ENCODE measurements at places on chromosomes 12 and 14. TPM values are rescaled to one million over a fixed set of nuclear protein-coding genes. Genes with fewer than 3 reads are reported as not detected.

CDCA3 gene
- total RNA-seq: 87.8 TPM

TAS2R31 gene
- 0.44 TPM for total RNA-seq

KCNC2 gene
- total RNA-seq: not detected

ARMH4 gene
- not detected for total RNA-seq

GPR84 gene
- total RNA-seq: 0.98 TPM

RAD51AP1 gene
- total RNA-seq: 50.9 TPM

ENDOU gene
- total RNA-seq: not detected

RNASE1 gene
- total RNA-seq: not detected

KLRC4 gene
- not detected for total RNA-seq

AHNAK2 gene
- total RNA-seq: 0.07 TPM

AKAP6 gene
- 2.0 TPM for total RNA-seq

USP44 gene
- total RNA-seq: 5.3 TPM

- H3K27me3 ChIP-seq: peaks cover 10% of the 10 kb centered on the region
- H3K27ac ChIP-seq: no peak overlapping the region
- DNase-seq: no peak
- H3K4me3 ChIP-seq: no peak overlapping the region
These were observed 456.8 kb downstream of the MED13L start for GRCh38 chr12:115820656-115821055.

DNA sequence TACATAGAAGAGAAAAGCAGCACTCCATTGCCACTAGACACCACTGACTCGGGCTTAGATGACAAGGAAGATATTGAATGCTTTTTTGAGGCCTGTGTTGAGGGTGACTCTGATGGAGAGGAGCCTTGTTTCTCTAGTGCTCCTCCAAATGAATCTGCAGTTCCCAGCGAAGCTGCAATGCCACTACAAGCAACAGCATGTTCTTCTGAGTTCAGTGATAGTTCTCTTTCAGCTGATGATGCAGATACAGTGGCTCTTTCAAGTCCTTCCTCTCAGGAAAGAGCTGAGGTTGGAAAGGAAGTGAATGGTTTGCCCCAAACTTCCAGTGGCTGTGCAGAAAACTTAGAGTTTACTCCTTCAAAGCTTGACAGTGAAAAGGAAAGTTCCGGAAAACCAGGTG lies 114.5 kb upstream of the NPAS3 start:
- no peaks in the 10 kb centered on the region for H3K4me1 ChIP-seq
- H3K27me3 ChIP-seq: no peaks in the 10 kb centered on the region
- no peak for DNase-seq
- no peak overlapping the region for H3K4me3 ChIP-seq
- H3K27ac ChIP-seq: no peak overlapping the region
- no peaks in the 10 kb centered on the region for H3K36me3 ChIP-seq

- H3K36me3 ChIP-seq: no peaks in the 10 kb centered on the region
- no peaks in the 10 kb centered on the region for H3K27me3 ChIP-seq
- no peak overlapping the region for H3K27ac ChIP-seq
- H3K4me1 ChIP-seq: no peaks in the 10 kb centered on the region
- H3K4me3 ChIP-seq: no peak overlapping the region
These were observed 48.6 kb downstream of the KICS2 start for GRCh38 chr12:64173456-64173855.

DNA sequence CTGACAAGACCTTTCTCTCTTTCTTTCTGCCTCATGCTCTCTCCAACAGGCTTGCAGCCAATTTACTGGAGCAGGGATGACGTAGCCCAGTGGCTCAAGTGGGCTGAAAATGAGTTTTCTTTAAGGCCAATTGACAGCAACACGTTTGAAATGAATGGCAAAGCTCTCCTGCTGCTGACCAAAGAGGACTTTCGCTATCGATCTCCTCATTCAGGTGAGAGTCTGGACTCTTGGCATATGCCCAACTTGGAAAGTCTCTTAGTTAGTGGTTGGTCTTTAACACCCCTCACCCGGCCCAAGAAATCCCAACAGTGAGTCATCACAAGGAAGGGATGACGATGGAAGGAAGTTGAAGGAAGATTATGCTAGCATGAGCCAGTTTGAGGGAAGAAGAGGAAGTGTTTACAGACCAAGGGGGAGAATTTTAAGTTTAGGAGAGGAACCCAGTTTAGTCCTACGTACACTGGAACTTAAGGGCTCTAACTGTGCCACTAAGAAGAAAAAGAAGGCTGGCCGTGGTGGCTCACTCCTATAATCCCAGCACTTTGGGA lies 189.7 kb downstream of the ETV6 start:
- no peak overlapping the region for H3K4me3 ChIP-seq
- no peak for DNase-seq
- H3K27ac ChIP-seq: peak overlapping the region; percentile 79
- peaks cover 66% of the 10 kb centered on the region for H3K36me3 ChIP-seq
- H3K27me3 ChIP-seq: no peaks in the 10 kb centered on the region
- H3K4me1 ChIP-seq: peaks cover 52% of the 10 kb centered on the region

- peaks cover 48% of the 10 kb centered on the region for H3K4me1 ChIP-seq
- H3K4me3 ChIP-seq: no peak overlapping the region
- peak; percentile 69 for DNase-seq
- no peaks in the 10 kb centered on the region for H3K27me3 ChIP-seq
- peaks cover 1% of the 10 kb centered on the region for H3K36me3 ChIP-seq
- no peak overlapping the region for H3K27ac ChIP-seq
These were observed 224.3 kb downstream of the SLC41A2 start for GRCh38 chr12:104733717-104734175.

DNA sequence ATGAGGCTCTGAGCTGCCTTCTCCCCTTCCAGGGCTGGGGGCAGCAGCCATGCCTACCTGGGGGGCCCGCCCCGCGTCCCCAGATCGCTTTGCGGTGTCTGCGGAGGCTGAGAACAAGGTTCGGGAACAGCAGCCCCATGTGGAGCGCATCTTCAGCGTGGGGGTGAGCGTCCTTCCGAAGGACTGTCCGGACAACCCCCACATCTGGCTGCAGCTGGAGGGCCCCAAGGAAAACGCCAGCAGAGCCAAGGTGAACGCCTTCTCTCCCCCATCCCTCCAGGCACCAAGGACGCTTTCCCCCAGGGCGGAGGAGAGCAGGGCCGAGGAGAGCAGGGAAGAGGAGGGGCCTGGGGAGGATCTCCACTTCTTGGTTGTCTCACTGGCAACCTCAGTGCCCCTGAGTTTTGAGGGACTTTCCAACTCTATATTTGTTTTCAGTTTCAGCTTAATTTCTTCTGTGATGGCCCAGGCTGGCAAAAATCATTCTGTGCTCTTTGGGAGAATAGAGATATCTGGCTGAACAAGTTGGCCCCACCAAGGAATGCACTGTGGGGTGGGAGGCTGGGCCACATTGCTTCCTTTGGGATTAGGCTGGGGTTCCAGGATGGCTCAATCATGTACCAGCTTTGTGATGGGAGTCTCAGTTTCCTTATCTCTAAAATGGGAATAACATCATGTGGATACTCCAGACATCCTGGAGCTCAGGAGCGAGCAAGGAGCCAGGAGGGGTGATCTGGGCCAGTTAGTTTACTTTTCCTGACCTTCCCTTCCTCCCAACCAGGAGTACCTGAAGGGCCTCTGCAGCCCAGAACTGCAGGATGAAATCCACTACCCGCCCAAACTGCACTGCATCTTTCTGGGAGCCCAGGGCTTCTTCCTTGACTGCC lies 1.2 kb downstream of the KHNYN start:
- DNase-seq: peak; percentile 86
- no peaks in the 10 kb centered on the region for H3K27me3 ChIP-seq
- H3K4me1 ChIP-seq: peaks cover 33% of the 10 kb centered on the region
- peak overlapping the region; percentile 94 for H3K4me3 ChIP-seq
- H3K27ac ChIP-seq: peak overlapping the region; percentile 97
- peaks cover 32% of the 10 kb centered on the region for H3K36me3 ChIP-seq

- H3K36me3 ChIP-seq: peaks cover 31% of the 10 kb centered on the region
- DNase-seq: peak; percentile 80
- peak overlapping the region; percentile 82 for H3K4me3 ChIP-seq
- H3K27me3 ChIP-seq: no peaks in the 10 kb centered on the region
These were observed 1.6 kb downstream of the SLC16A7 start for GRCh38 chr12:59597385-59597781.

GRCh38 chr14:69499436-69499835 lies 14.9 kb downstream of the PLEKHD1 start:
- H3K27ac ChIP-seq: no peak overlapping the region
- H3K4me1 ChIP-seq: no peaks in the 10 kb centered on the region
- DNase-seq: no peak
- H3K4me3 ChIP-seq: no peak overlapping the region

DNA sequence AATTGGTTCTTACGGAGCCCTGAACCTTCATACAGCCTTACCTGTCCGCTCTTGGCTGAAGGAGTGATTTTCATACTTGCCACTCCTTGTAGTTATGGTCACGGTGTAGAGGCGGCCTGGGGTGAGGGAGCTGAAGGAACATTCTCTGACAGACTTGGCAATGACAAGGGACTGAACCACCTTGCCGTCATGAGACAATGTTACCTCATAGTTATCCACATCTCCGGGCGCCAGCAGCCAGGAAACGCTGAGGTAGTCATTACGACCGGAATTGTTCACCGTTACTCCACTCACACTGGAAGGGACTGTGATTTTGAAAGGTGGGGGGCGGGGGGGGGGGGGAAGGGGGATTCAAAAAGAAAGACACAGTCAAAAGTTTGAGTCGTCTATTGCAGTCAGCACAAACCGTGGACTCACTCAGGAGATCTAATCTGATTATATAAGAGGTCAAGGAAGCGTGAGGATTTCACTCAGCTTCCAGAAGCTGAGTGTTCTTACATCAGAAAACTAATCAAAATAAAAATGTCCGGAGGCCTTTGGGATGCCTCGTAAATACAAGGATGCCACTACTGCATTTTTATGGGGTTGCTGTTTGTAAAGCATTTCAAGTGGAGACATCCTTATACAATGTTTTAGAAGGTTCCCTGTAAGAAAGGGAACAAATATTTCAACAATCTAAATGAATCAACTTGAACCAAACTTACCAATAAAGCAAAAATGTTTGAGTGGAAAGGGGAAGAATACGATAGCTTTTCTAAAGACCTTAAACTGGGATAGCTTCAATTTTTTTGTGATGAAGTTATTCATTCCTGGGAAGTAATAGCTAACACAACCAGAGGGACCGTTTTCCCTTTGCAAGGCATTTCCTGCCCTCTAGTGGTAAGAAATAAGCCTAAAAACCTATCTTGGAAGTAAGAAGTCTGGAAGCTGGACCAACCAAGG lies 60.6 kb downstream of the PTPRB start:
- H3K4me3 ChIP-seq: no peak overlapping the region
- no peak for DNase-seq
- H3K27ac ChIP-seq: no peak overlapping the region
- H3K36me3 ChIP-seq: no peaks in the 10 kb centered on the region

DNA sequence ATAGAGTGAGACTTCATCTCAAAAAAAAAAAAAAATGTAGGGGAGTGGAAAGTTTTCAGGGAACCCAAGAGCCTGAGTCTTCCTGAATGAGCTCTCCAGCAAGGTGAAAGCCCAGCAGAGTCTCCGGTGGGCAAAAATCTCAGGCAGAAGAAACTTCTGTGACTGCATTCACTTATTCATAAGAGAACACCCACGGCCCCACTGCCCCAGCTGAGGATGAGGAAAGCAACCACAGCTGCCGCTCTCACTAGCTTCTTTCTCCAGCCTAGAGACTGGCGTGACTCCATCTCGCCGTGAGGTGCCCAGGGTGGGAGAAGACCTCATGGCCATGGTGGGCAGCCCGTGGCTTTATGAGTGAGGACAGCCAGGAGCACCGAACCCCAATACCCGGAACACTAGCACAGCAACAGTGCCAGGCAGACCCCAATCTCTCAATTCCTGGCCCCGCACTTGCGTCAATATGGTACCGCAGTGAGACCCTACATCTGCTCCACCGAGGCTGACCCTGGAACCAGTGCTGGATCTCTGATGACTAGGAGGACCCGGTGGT lies 29.7 kb upstream of the DYNC1H1 start:
- no peak overlapping the region for H3K27ac ChIP-seq
- no peaks in the 10 kb centered on the region for H3K36me3 ChIP-seq
- DNase-seq: no peak
- H3K4me3 ChIP-seq: no peak overlapping the region
- H3K4me1 ChIP-seq: peaks cover 3% of the 10 kb centered on the region

DNA sequence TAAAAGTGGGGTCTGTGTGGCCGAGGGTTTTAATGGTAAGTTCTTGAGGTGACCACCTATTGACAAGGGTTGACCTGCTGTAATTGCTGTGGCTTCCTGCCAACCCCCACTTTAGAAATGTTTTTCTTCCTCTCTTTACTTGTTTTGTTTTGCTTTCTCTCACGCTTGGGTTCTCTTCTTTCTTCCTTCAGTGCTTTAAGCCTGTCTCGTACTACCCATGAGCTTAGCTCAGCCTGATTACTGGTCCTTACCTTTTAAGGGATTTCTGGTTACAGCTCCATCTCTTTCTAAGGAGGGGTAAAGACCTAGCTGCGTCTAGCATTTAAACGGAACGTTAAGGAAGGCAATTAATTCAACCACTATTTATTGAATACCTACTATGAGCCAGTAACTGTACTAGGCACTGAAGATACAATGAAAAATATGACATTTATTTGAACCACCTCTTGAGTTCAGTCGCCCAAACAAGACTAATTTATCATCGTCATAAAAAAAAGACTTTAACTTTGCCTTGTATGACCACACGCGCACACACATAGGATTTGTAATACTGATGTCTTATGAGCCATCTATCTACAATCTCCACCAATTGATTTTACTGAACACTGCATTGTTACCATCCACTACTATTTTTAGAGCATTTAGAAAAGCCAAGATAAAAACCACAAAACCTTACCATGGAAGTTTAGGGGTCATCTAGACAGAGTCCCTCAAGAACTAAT lies 888 bp upstream of the PPP1R12A start:
- H3K27me3 ChIP-seq: no peaks in the 10 kb centered on the region
- no peak for DNase-seq
- H3K36me3 ChIP-seq: peaks cover 5% of the 10 kb centered on the region
- H3K27ac ChIP-seq: peak overlapping the region; percentile 96

GRCh38 chr12:111342376-111342775 lies 26.5 kb downstream of the PHETA1 start:
- H3K27ac ChIP-seq: no peak overlapping the region
- DNase-seq: no peak
- H3K27me3 ChIP-seq: no peaks in the 10 kb centered on the region
- H3K4me1 ChIP-seq: no peaks in the 10 kb centered on the region

DNA sequence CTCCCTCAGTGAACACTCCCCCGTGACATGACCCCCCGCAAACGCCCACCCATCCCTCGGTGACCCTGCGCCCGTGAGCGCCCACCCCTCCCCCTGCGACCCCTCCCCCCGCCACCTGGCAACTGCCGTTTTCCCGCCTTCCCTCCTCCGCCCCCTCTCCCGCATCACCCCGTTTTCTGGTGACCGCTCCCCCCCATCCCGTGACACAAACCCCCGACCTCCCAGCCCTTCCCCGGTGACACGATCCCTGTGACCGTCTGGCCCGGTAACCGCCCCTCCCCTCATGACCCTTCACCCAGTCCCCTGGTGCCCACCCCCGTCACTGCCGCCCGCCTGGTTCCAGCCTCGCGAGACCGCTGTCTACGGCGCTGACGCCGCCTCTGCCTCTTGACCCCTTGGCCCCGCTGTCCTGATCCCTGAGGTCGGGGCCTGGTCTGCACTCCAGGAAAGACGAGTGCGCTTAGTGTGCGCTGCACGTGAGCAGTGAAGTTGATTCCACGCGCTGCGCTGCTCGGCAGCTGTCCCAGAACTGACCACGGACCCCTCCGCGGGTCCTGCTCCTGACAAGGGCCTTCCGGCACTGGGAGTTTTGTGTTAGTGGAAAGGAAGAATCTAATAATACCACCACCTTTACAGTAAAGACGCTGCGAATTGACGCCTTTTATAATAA lies 59.4 kb downstream of the DDX51 start:
- peaks cover 11% of the 10 kb centered on the region for H3K36me3 ChIP-seq
- DNase-seq: peak; percentile 69
- peaks cover 23% of the 10 kb centered on the region for H3K4me1 ChIP-seq
- H3K27me3 ChIP-seq: no peaks in the 10 kb centered on the region
- peak overlapping the region; percentile 65 for H3K27ac ChIP-seq

GRCh38 chr14:66139432-66139831 lies 346.7 kb upstream of the CCDC196 start:
- H3K36me3 ChIP-seq: no peaks in the 10 kb centered on the region
- H3K27ac ChIP-seq: no peak overlapping the region
- peaks cover 2% of the 10 kb centered on the region for H3K27me3 ChIP-seq
- no peaks in the 10 kb centered on the region for H3K4me1 ChIP-seq
- no peak for DNase-seq
